Endothelial cell (in vitro differentiated cells): ENCODE measurements at places on chromosomes 11 and 22. TPM values are rescaled to one million over a fixed set of nuclear protein-coding genes. Genes with fewer than 3 reads are reported as not detected.

- DNase-seq, result no peak
Measured at GRCh38 chr11:83024270-83024854, 47.3 kb downstream of the RAB30 start.

Gene NEFH
- 18.2 TPM for total RNA-seq

- no peak for DNase-seq
Measured at GRCh38 chr11:88117281-88117858, 57.9 kb downstream of the RAB38 start.

DNA sequence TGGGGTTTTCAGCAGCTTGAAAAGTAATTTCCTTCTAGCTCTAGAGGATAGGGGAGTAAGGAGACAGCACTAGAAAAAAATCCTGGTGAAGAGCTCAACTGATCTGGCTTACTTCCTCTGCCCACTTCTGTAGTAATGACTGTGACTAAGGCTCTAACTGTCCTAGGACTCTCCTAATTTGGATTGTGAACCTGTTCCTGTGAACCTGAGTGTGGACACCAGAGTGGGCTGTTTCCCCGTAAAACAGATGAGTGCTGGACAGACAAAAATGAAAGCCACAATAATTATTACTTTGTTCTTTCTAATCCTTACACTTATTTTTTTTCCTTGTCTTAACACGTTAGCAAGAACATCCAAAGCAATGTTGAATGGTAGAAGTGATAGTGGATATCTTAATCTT is 154.1 kb downstream of the AASDHPPT start:
- no peak for DNase-seq

Gene HEPHL1
- total RNA-seq, result not detected

Gene PARVG
- total RNA-seq, result 0.90 TPM

Gene C11orf21
- total RNA-seq, result 0.13 TPM

Gene RBMXL2
- total RNA-seq, result not detected

DNA sequence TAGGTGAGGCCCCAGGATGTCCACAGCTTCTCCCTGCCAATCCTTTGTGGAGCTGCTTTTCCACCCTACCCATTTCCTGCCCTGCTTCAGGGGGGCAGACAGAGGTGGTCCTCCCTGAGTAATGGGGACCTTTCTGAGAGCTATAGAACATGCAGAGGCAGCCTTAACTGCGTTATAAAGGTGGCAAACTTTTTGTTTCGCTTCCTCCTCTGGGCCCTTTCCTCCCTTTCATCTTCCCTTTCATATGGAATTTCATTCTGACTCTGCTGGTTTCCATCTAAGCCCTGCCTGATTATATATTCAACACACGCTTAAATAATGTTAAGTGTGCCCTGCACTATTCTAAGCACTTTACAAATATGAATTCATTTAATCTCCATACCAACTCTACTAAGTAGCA is 169.3 kb upstream of the E2F8 start:
- DNase-seq, result no peak
